T-helper 2 cell treated with Interferon-gamma antibody and Interleukin-4, amounts not matched to agents 100 ng/mL and 5 ng/mL, for 36 hours (primary cell): ENCODE measurements at places on chromosomes 2 and 18. TPM values are rescaled to one million over a fixed set of nuclear protein-coding genes. Genes with fewer than 3 reads are reported as not detected.

PLB1 gene
- 2.0 TPM in 2 replicates for total RNA-seq

DOCK10 gene
- 199 and 205 TPM in 2 replicates for total RNA-seq

UBXN4 gene
- total RNA-seq = 118 and 138 TPM in 2 replicates

WIPF1 gene
- total RNA-seq = 372 and 373 TPM in 2 replicates

KCNG3 gene
- total RNA-seq = 0.05 TPM in 1 of 2 replicates, not detected in the other

DES gene
- not detected in 2 replicates for total RNA-seq

CYTIP gene
- total RNA-seq = 195 and 203 TPM in 2 replicates

GPATCH11 gene
- 13.0 and 15.7 TPM in 2 replicates for total RNA-seq

CPO gene
- not detected in 2 replicates for total RNA-seq

PPP1R1C gene
- total RNA-seq = 0.48 TPM in 1 of 2 replicates, not detected in the other

RAPGEF4 gene
- total RNA-seq = 0.73 and 0.75 TPM in 2 replicates

TMEM200C gene
- not detected in 2 replicates for total RNA-seq

WNT6 gene
- total RNA-seq = 0.11 TPM in 1 of 2 replicates, not detected in the other

INO80D gene
- total RNA-seq = 29.1 and 29.5 TPM in 2 replicates

KLHL30 gene
- total RNA-seq = not detected in 2 replicates

GALR1 gene
- not detected in 2 replicates for total RNA-seq

NMUR1 gene
- total RNA-seq = 6.9 and 8.1 TPM in 2 replicates

PJVK gene
- total RNA-seq = 1.7 and 2.3 TPM in 2 replicates

CENPA gene
- total RNA-seq = 37.9 and 38.5 TPM in 2 replicates
